ENCODE measurements at places on chromosomes 3 and 15. TPM values are rescaled to one million over a fixed set of nuclear protein-coding genes. Genes with fewer than 3 reads are reported as not detected.

DNA sequence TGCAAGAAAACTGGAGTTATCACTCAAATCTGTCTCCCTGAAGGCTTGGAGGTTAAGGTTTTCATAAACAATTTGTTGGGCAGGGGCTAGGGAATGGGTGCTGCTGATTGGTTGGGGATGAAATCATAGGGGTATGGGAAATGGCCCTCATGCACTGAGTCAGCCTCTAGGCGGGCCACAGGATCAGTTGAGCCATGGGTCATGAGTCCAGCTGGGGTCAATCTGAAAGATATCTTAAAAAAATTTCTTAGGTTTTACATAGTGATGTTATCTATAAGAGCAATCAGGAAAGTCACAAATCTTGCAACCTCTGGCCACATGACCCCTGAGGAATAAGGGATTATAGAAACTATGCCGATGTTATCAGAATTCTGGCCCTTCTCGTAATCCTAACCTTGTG, 491.7 kb downstream of the ZIC1 start:
- no peaks in the 10 kb centered on the region for H3K27me3 ChIP-seq
- peaks cover 6% of the 10 kb centered on the region for H3K4me1 ChIP-seq
- DNase-seq: no peak

NANOGP8 gene
- 49.6 TPM for total RNA-seq

GRCh38 chr3:40255532-40255931, 54.0 kb upstream of the EIF1B start:
- no peak for DNase-seq
- no peak overlapping the region for H3K27ac ChIP-seq
- H3K36me3 ChIP-seq: no peaks in the 10 kb centered on the region
- no peaks in the 10 kb centered on the region for H3K27me3 ChIP-seq
- H3K4me3 ChIP-seq: no peak overlapping the region
- peaks cover 15% of the 10 kb centered on the region for H3K4me1 ChIP-seq

DNA sequence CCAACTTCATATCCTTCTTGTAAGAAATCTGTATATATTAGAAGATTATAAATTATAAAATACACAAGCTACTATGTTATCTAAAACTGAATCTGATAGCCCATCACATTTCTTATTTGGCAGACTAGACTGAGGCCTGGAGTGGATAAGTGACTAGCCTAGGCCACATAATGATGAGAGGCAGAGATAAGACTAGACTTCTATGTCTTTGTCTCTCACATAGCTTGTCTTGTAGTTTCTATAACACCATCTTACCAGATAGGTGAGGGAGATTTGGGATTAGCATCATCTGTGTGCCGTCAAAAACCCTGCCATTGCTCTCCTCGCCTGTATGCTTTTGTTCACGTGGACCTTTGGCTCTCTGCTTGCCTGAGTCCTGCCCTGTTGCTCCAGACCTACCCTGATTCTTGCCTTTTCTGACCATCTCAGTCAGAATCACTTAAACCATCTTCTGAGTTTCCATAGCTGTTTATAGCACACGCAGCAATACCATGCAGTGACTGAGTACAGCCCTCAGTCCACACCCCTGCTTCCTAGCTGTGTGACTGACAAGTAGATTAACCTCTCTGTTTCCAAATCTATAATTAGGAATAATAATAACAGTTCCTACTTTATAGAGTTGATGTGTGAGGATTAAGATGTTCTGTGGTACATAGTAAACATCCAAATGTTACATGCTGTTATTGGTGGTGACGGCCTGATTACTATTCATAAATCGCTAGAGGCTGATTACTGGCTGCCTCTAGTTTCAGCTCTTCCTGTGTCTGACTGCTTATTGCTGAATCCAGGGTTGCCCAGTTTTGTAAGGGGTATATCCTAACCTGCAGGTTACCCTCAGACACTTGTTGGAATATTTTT, 49.7 kb downstream of the PDE8A start:
- H3K36me3 ChIP-seq: no peaks in the 10 kb centered on the region
- H3K27me3 ChIP-seq: no peaks in the 10 kb centered on the region

GRCh38 chr3:180882115-180882514, 30.4 kb upstream of the FXR1 start:
- no peak for DNase-seq
- H3K4me3 ChIP-seq: no peak overlapping the region
- no peak overlapping the region for H3K27ac ChIP-seq
- H3K4me1 ChIP-seq: no peaks in the 10 kb centered on the region

DNA sequence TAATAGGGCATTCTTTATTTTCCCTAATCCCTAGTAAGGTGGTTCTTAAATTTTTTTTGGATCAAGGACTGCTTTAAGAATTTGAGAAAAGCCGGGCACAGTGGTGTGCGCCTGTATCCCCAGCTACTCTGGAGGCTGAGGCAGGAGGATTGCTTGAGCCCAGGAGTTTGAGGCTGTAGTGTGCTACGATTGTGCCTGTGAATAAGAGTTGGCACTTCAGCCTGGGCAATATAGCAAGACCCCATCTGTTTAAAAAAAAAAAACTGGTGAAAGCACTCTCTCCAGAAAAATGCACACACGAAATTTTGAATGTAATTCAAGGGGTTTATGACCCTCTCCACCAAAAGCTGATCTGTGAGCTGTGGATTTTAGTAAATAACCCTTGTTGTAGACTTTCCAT, 32.0 kb downstream of the CALML4 start:
- no peaks in the 10 kb centered on the region for H3K4me1 ChIP-seq
- H3K27ac ChIP-seq: no peak overlapping the region
- H3K36me3 ChIP-seq: 0 out of 2 replicates have a peak, but pooled peaks cover 8% of the 10 kb centered on the region
- DNase-seq: no peak
- H3K4me3 ChIP-seq: no peak overlapping the region
- no peaks in the 10 kb centered on the region for H3K27me3 ChIP-seq

- H3K27me3 ChIP-seq: no peaks in the 10 kb centered on the region
- H3K27ac ChIP-seq: no peak overlapping the region
- no peaks in the 10 kb centered on the region for H3K36me3 ChIP-seq
Observed at GRCh38 chr15:50828610-50829206, 63.2 kb upstream of the SPPL2A start.

GRCh38 chr15:50365570-50365969, 10.6 kb upstream of the GABPB1 start:
- H3K27ac ChIP-seq: no peak overlapping the region
- no peaks in the 10 kb centered on the region for H3K27me3 ChIP-seq
- peaks cover 8% of the 10 kb centered on the region for H3K36me3 ChIP-seq
- H3K4me1 ChIP-seq: no peaks in the 10 kb centered on the region

- H3K36me3 ChIP-seq: no peaks in the 10 kb centered on the region
- H3K4me3 ChIP-seq: no peak overlapping the region
- no peak for DNase-seq
- no peaks in the 10 kb centered on the region for H3K27me3 ChIP-seq
Observed at GRCh38 chr3:193165431-193166120, 75.4 kb upstream of the PLAAT1 start.

GRCh38 chr15:99324082-99324620, 72.9 kb downstream of the LRRC28 start:
- H3K27me3 ChIP-seq: no peaks in the 10 kb centered on the region
- H3K4me1 ChIP-seq: no peaks in the 10 kb centered on the region
- no peak overlapping the region for H3K4me3 ChIP-seq
- no peaks in the 10 kb centered on the region for H3K36me3 ChIP-seq

FAM107A gene
- 1.0 TPM for total RNA-seq

Data from GM23338 (cell line).